Activated B cell treated with CpG ODN at 0.5 μM for 24 hours (primary cell): ENCODE measurements at places on chromosomes 4 and X.
A peak's percentile ranks its signal among the peaks of the same experiment; 100 is the strongest.

DNA sequence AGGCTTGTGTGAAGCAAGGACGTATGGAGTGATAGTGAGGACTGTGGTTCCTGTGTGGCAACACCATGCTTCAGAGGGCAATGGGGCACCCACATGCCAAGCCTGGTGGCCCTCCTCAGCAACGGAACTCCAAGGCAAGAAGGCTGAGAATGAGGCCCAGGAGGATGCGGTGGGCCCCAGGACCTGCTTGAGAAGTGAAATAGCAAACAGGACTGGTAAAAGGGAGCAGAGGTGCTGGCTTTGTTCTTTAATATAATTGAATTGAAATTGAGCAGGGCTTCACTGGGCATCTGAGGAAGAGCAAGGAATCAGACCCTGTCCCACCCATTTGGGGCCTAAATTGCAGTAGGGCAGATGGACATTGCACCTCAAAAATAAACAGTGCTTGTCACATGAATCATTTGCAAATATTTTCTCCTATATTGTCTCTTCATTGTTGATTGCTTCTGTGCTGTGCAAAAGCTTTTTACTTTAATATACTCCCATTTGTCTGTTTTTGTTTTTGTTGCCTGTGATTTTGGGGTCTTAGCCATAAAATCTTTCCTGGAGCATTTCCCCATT, 2.3 kb downstream of the TMEM187 start:
- H3K4me1 ChIP-seq: peaks cover 16% of the 10 kb centered on the region
- no peak overlapping the region for H3K4me3 ChIP-seq
- H3K27me3 ChIP-seq: no peaks in the 10 kb centered on the region
- DNase-seq: no peak
- peaks cover 8% of the 10 kb centered on the region for H3K36me3 ChIP-seq
- peak overlapping the region; percentile 77 for H3K27ac ChIP-seq

- DNase-seq: no peak
- H3K27ac ChIP-seq: no peak overlapping the region
Measured at GRCh38 chrX:3326681-3327080, 19.8 kb downstream of the MXRA5 start.

- no peak overlapping the region for H3K4me3 ChIP-seq
- DNase-seq: no peak
Measured at GRCh38 chr4:153292897-153293741, 51.4 kb upstream of the MND1 start.

- H3K4me3 ChIP-seq: no peak overlapping the region
- H3K4me1 ChIP-seq: no peaks in the 10 kb centered on the region
- H3K36me3 ChIP-seq: no peaks in the 10 kb centered on the region
Measured at GRCh38 chr4:44425614-44426208, 22.9 kb downstream of the KCTD8 start.

GRCh38 chr4:70243091-70243490, 694 bp downstream of the CSN3 start:
- DNase-seq: no peak
- no peak overlapping the region for H3K4me3 ChIP-seq
- no peaks in the 10 kb centered on the region for H3K27me3 ChIP-seq
- no peaks in the 10 kb centered on the region for H3K4me1 ChIP-seq

GRCh38 chr4:61446941-61447340, 246.8 kb downstream of the ADGRL3 start:
- no peak overlapping the region for H3K27ac ChIP-seq
- no peaks in the 10 kb centered on the region for H3K4me1 ChIP-seq
- H3K27me3 ChIP-seq: no peaks in the 10 kb centered on the region
- H3K4me3 ChIP-seq: no peak overlapping the region
- DNase-seq: no peak
- no peaks in the 10 kb centered on the region for H3K36me3 ChIP-seq

DNA sequence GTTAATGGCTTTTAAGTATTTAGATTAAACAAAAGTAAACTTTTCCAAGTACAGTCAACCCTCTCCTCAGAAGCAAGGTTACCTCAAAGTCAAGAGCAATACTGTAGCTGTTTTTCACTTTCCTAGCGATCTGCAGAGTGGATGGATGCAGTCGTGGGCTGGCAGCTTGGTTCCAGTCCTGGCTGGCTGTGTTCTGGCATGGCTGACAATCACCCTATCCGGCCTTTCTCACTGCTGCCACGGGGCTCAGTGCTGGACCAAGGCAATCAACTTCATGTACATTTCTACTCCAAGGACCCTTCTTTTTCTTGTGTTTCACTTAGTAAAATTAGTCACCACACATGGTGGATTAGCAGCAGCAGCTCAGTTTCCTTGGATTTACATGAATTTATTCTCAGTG, 208.3 kb downstream of the GABRB1 start:
- H3K27me3 ChIP-seq: no peaks in the 10 kb centered on the region
- DNase-seq: no peak
- H3K27ac ChIP-seq: no peak overlapping the region

- H3K4me3 ChIP-seq: no peak overlapping the region
- peaks cover 6% of the 10 kb centered on the region for H3K4me1 ChIP-seq
- no peak for DNase-seq
- no peak overlapping the region for H3K27ac ChIP-seq
- H3K36me3 ChIP-seq: no peaks in the 10 kb centered on the region
Measured at GRCh38 chr4:10656988-10657387, 27.6 kb downstream of the CLNK start.

GRCh38 chrX:50721764-50722521, 92.1 kb downstream of the SHROOM4 start:
- H3K27me3 ChIP-seq: no peaks in the 10 kb centered on the region
- no peak overlapping the region for H3K4me3 ChIP-seq
- DNase-seq: no peak

GRCh38 chrX:41604766-41605543, 83.8 kb upstream of the GPR34 start:
- H3K36me3 ChIP-seq: peaks cover 9% of the 10 kb centered on the region
- H3K27ac ChIP-seq: peak overlapping the region; percentile 66
- H3K4me3 ChIP-seq: no peak overlapping the region
- no peaks in the 10 kb centered on the region for H3K27me3 ChIP-seq
- DNase-seq: no peak

- H3K27me3 ChIP-seq: no peaks in the 10 kb centered on the region
- H3K27ac ChIP-seq: no peak overlapping the region
- no peak overlapping the region for H3K4me3 ChIP-seq
- no peak for DNase-seq
- H3K36me3 ChIP-seq: no peaks in the 10 kb centered on the region
Measured at GRCh38 chr4:79306795-79307194, 19.1 kb downstream of the NAA11 start.

DNA sequence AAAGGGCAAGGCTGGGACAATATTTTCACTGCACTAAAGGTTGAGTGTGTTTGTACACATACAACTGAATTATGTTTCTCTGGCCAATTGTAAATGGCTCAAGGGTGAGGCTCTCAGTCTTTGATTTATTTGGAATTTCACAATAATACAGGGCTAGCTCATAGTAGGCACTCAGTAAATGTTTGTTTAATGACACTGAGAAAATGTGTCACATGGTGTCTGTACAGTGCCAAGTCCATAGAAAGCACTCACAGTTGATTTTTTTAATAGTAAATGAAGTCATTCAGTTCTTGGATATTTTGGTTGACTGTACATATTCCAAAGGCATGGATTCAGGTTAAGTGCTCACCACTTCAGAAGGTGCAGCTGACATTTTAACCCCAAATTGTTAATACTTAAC, 176.4 kb downstream of the IL1RAPL2 start:
- no peak for DNase-seq
- no peaks in the 10 kb centered on the region for H3K4me1 ChIP-seq
- H3K27me3 ChIP-seq: no peaks in the 10 kb centered on the region
- no peak overlapping the region for H3K4me3 ChIP-seq
- H3K36me3 ChIP-seq: no peaks in the 10 kb centered on the region

DNA sequence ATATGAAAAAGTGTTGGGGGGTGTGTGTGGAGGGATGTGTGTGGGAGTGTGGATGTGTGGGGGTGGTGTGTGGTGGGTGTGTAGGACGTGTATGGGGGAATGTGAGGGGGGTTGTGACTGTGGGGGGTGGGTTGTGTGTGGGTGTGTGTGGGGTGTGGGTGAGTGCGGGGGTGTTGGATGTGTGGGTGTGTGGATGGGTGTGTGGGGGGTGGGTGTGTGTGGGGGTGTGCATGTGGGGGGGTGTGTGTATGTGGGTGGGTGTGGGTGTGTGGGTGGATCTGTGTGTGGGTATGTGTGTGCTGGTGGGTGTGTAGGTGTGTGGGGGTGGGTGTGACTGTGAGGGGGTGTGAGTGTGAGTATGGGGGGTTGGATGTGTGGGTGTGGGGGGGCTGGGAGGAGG, 47.8 kb downstream of the KDR start:
- no peak overlapping the region for H3K27ac ChIP-seq
- no peak overlapping the region for H3K4me3 ChIP-seq
- no peaks in the 10 kb centered on the region for H3K27me3 ChIP-seq
- no peaks in the 10 kb centered on the region for H3K4me1 ChIP-seq
- DNase-seq: no peak
